D341Med (cell line): ENCODE measurements at places on chromosomes 3 and 15.

DNA sequence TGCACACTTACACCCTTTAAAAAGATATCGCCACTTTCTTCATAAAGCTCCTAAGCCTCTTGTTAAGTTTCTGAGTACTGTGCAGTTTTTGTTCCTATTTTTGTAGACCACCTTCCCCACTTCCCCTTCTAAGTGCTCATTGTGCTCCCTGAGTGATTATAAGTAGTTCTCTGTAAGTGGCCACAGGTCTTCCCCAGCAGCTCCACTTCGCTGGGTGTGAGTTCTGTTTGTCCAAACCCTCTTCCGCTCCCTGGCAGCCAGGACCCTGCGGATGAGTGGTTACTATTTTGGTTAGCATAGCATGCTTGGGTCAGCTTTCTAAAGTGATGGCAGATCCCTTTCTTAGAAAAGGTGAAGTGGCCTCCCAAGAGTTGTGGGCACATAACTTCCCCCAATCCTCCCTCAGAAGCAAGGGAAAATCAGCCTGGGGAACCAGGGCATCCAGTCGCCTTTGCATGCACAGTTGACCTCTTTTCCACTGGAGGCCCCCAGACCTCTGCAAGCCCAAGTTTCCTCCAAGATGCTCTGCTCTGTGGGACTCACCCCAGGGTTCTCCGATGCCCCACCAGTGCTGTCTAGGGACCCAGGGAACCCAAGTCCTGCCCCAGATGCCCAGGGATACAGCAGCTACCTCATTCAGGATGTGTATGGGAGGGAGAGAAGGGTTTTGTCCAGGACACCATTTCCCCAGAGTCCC lies 69.6 kb downstream of the ATP10A start:
- no peak for DNase-seq

DNA sequence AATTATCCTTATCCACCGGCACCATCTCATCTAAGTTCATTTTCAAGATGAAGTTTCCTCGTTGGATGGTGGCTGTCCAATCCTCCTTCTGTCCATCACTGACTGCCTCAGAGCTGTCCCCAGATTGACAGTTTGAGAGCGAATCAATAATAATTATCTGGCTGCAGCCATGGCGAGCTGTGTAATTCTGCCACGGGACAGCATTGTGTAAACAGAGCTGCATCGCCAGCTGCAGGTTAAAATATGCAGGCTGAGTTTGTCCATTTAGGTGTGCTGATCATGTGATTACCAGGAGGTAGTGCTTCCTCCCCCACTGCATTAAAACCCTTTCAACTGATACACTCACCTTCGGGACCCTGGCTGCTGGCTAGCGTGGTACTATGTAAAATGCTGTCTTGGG lies 461.9 kb upstream of the ONECUT1 start:
- no peak for DNase-seq

DNA sequence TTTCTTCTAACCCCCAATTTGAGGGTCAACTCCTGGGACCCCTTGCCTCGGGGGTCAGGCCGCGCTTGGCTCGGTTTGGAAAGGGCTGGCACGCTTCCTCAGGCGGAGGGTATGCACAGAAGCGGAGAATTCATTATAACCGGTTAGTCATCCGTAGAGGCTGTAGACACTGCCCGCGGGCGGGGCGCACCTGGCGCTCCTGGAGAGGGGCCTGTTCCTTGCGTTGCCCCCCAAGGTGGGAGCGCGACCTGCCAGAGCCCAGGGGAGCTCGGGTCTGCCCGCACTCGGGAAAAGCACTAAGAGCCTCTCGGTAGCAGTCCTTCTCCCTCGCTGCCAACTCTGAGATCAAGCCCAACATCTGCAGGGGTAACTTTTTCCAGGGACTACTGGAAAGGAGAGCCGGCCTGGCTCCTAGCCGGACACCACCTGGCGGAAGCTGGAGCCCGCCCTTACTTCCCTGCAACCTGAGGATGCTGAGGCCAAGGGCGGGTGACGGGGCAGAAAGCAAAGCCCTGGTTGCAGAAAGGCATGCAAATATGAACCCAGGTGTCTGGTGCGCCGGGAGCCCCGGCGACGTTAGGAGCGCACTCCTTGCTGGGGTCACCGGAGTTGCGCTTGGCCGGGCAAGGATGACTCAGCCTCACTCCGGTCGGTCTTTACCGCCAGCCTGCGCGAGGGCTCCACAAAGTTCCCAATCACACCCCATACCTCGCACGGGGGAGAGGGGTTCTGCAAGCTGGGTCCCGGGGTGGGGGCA lies 1.5 kb upstream of the CACNA2D3 start:
- peak; percentile 51 for DNase-seq

DNA sequence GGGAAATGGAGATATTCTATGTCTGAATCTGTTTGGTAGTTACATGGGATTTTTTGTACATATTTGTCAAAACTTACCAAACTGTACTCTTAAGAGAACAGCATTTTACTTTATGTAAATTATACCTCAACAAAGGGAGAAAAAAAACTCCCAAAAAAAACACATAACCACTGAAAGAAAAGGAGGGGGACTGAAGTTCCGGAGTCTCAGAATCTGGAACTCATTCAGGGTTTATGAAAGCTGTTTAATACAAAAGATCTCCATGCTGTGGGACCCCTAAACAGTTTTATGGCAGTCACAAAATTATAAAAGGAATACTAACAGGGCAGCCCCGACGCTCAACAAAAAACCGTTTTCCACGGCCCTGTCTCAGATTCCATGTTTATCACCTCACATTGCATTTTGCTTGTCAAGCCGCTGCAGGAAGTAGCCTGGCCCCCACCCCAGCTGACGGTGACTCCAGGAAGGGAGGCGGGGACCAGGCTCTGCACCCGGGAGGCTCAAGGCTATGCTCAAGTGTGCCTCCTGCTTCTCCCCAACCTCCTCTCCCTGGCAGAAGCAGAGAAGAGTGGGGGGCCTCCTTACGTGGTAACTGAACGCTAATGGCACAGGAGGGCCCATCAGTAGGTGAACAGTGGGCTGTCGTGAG lies 29.3 kb downstream of the RFT1 start:
- no peak for DNase-seq

DNA sequence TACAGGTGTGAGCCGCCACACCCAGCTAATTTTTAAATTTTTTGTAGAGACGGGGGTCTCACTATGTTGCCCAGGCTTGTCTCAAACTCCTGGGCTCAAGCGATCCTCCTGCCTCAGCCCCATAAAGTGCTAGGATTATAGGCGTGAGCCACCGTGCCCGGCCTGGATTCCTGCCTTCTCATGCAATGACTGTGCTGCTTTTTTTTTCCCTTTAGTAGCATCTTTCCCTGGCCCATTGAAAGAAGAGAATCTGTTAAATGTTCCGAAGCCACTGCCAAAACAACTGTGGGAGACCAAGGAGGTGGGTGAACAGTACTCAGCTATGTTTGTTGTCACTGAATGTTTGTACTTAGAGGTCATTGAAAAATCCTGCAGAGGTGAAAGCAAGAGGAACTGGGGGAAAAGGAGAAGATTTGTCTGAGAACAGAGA lies 88.0 kb downstream of the CRTC3 start:
- DNase-seq, result no peak

DNA sequence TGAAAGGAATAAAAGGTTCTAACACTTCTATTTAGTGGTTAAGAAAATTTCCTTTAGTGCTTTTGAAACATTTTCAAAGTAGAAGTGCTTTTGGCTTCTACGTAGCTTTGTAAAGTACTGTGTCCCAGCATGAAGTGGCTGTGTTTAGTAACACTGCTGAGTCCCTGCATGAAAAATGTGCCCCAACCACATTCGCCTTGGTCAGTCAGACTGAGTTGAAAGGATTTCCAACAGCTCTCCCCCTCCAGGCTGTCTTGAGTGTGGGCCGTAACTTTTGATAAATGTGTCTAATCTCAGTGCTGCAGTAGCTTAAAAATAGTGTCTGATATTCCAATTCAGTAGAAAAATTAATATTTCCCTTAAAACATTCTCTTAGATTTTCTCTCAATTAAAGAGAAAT lies 115.0 kb downstream of the NR1D2 start:
- no peak for DNase-seq

DNA sequence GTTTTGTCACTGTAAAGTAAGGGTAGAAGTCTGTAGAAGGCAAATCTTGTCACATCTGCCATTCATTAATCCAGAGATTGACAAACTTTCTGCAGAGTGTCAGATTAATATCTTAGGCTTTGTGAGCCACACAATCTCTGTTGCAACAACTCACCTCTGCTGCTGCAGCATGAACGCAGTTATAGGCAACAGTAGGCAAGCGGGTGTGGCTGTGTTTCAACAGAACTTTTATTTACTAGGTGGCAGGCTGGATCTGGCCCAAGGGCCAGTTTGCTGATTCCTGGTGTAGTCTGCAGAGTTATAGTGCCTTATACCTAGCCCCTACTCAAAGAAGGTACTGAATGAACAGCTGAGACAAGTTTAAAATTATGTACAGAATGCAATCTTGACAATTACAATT lies 396.7 kb downstream of the FOXP1 start:
- no peak for DNase-seq

- DNase-seq, result no peak
Observed at GRCh38 chr3:133092681-133093080, 54.5 kb downstream of the TMEM108 start.

DNA sequence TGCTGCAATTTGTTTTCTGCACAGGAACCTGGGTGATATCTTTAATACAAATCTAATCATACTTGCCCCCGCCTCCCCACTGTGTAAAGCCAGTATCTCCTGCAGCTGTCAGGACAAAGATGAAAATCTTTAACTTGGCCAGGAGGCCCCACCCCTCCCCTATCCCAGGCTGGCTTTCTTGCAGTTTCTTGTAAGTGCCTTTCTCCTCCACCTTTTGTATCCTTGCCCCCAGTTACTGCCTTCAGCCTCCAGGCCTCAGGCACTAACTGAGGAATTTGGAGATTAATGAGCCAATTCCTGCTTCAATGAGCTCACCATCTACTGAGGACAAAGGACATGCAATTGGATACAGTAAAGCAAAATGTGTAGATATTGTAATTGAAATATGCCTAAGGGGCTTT lies 6.5 kb downstream of the GCSAM start:
- DNase-seq, result no peak

GRCh38 chr3:51501833-51502561 lies 2.2 kb upstream of the DCAF1 start:
- DNase-seq, result peak; percentile 80

DNA sequence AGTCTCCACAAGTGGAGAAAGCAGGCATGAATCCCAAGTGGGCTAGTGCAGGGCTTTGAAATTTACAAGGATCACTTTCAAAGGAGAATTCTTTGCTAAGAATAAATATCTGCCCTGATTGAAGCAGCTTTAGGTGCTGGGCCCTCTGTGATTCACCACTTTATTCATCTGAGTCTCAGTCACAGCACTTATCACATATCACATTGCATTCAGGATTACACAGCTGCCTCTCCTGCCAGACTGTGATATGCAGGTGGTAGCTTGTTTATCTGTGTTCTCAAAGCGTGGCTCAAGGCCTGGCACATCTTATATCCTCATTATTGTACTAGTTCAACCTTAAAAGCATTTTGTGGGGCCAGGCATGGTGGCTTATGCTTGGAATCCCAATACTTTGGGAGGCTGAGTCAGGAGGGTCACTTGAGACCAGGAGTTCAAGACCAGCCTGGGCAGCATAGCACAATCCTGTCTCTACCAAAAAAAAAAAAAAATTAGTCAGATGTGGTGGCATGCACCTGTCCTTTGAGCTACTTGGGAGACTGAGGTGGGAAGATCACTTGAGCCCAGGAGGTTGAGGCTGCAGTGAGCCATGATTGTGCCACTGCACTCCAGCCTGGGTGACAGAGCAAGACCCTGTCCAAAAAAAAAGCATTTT lies 156.9 kb upstream of the EIF1B start:
- DNase-seq, result no peak

- DNase-seq, result no peak
Observed at GRCh38 chr3:46607603-46608028, 4.7 kb upstream of the FAM240A start.

- DNase-seq, result no peak
Observed at GRCh38 chr15:101156061-101156460, 95.8 kb downstream of the CHSY1 start.

- DNase-seq, result no peak
Observed at GRCh38 chr3:40268802-40269524, 40.5 kb upstream of the EIF1B start.

DNA sequence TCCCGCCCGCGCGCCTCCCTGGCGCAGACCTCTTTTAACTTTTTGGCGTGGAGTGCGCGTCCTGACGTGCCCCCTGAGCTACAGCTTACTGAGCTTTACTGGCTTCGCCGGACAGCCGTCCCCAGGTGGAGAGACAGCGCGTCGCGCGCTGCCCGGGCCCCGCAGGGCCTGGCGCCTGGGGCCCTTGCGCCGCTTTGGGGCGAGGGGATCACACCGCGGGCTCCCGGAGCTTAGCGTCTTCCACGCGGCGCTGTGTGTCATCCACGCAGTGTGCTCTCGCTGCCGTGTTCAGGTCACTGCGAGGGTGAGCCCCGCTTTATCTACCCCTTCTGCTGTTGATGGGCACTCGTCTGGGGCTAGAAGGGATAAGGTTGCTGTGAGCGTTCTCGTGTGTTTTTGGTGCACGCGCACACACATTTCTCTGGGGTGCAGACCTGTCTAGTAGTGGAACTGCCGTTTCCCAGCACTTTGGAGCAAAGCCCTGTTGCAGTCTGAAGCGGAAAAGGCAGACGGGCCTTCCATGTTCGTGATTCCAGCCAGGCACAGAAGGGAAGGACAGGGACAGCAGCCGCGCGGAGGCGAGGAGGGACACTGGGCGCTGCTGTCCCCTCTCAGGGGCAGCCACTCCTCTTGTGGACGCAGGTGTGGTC lies 33.1 kb upstream of the ALDH1L1 start:
- no peak for DNase-seq

- no peak for DNase-seq
Observed at GRCh38 chr15:90234096-90234988, at the start of gene GDPGP1. Gene GDPGP1, plus strand, starts transcription at chr15:90234209. Its CDS starts 6,700 bp downstream, at chr15:90240909.

DNA sequence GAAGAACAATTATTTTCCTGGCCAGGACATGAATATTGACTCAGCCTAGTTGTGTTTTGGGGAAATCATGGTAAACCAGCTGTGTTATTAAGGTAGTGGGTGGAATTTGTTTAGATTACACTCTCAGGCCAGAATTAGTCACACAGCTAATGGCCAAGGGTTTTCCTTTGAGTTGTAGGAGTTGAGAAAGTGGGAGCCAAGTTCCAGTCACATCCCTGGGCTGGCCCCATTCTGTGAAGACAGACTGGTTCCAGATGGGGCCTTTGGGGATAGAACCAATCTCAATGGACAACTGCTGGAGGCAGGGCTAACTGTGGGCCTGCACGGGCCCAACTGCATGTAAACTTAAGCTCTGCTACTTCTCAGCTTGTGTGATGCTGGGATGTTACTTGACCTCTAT lies 1.4 kb upstream of the RASL12 start:
- DNase-seq, result no peak

GRCh38 chr3:89974903-89975519 lies 867.6 kb downstream of the EPHA3 start:
- DNase-seq, result no peak

- DNase-seq, result peak; percentile 64
Observed at GRCh38 chr15:98800437-98801233, 152.3 kb downstream of the IGF1R start.

- DNase-seq, result no peak
Observed at GRCh38 chr3:66237552-66237951, 16.8 kb downstream of the SLC25A26 start.

- DNase-seq, result no peak
Observed at GRCh38 chr3:187997490-187997889, 156.5 kb upstream of the LPP start.

- DNase-seq, result peak; percentile 15
Observed at GRCh38 chr3:49727154-49727923, 3.6 kb upstream of the GMPPB start.
